Activated T-cell treated with anti-CD3 and anti-CD28 coated beads, Interleukin-2, amount 50 U/mL, for 72 hours (primary cell): ENCODE measurements at places on chromosomes 1 and 21. TPM values are rescaled to one million over a fixed set of nuclear protein-coding genes. Genes with fewer than 3 reads are reported as not detected.

Gene UTP11
- 31.7 TPM for total RNA-seq

Gene COL9A2
- 36.3 TPM for total RNA-seq

GRCh38 chr1:248375446-248375845, at the start of gene OR2T6:
Gene OR2T6, plus strand, starts transcription at chr1:248375746. Its CDS starts 11,863 bp downstream, at chr1:248387609.
- no peak within 1 kb of the TSS for H3K27ac ChIP-seq
- no peak within 1 kb of the TSS for H3K4me3 ChIP-seq
- H3K27me3 ChIP-seq = no peaks in the 10 kb centered on the region
- no peaks in the 10 kb centered on the region for H3K36me3 ChIP-seq
- peaks cover 6% of the 10 kb centered on the region for H3K4me1 ChIP-seq
- no peak for DNase-seq

DNA sequence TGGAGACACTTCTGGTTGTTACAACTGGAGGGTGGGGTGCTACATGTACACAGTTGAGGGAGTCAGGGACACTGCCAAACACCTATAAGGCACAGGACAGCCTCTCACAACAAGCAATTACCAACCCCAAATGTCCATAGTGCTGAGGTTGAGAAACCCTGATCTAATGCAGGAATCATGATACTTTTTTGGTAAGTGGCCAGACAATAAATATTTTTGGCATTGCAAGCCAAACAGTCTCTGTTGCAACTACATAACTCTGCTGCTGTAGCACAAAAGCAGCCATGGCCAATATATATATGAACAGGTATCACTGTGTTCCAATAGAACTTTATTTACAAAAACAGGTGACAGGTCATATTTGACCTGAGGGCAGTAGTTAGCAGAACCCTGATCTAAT, 177.5 kb downstream of the ASTN1 start:
- H3K36me3 ChIP-seq = no peaks in the 10 kb centered on the region
- H3K4me1 ChIP-seq = no peaks in the 10 kb centered on the region
- no peak overlapping the region for H3K27ac ChIP-seq
- no peak for DNase-seq
- peaks cover 6% of the 10 kb centered on the region for H3K27me3 ChIP-seq

GRCh38 chr1:41277371-41277975, 35.4 kb upstream of the SCMH1 start:
- H3K4me3 ChIP-seq = no peak overlapping the region
- no peaks in the 10 kb centered on the region for H3K4me1 ChIP-seq
- H3K27me3 ChIP-seq = peaks cover 16% of the 10 kb centered on the region
- DNase-seq = no peak

Gene OLIG2
- not detected for total RNA-seq

Gene TMEM200B
- total RNA-seq = 0.46 TPM

- H3K4me1 ChIP-seq = peaks cover 56% of the 10 kb centered on the region
- peaks cover 13% of the 10 kb centered on the region for H3K27me3 ChIP-seq
- peak overlapping the region; percentile 82 for H3K4me3 ChIP-seq
- peaks cover 7% of the 10 kb centered on the region for H3K36me3 ChIP-seq
These were observed 532 bp downstream of the ERO1B start for GRCh38 chr1:236281198-236281653.

Gene CD34
- 0.05 TPM for total RNA-seq

Gene IGSF9
- 0.12 TPM for total RNA-seq

DNA sequence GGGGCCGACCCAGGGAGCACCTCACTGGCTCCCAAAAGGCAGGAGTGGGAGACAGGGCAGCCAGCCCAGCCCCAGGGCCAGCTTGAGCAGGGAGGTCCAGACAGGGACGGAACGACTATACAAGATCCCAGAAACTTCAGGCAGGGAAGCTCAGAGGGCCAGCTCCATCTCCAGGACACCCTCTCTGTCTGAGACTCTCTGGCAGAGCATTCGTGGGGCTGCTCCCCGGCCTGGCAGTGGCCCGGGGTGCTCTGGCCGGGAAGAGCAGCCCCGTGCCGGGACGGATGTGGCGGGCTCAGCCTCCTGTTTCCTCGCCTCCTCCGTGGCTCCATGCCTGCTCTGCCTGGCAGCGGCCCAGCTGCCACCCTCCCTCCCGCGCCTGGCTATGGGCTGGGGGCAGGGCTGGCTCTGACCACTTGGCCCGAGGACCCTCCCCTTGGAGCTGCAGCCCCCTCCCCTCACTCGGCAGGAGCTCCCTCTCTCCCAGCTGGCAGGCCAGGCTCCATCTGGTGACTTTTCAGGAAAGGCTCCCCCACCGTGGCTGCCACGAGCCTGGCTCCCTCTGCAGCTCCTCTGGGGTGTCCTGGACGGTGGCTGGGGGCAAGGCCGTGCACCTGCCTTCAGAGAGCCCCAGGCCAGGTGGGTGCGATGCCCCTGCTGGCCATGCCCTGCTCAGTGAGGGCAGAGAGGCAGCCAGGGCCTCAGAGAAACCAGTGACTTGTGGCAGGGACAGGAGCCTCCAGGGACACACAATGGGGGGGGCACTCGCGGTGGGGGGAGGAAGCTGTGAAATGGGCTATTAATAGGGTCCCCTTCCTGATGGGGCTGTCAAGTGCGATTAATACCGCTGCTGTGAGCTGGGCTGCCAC, 5.6 kb upstream of the PLCH2 start:
- H3K4me3 ChIP-seq = no peak overlapping the region
- H3K4me1 ChIP-seq = no peaks in the 10 kb centered on the region
- DNase-seq = no peak
- H3K27me3 ChIP-seq = no peaks in the 10 kb centered on the region
- no peaks in the 10 kb centered on the region for H3K36me3 ChIP-seq

GRCh38 chr1:237590386-237590785, 300.3 kb downstream of the ZP4 start:
- no peak for DNase-seq
- H3K4me1 ChIP-seq = no peaks in the 10 kb centered on the region
- peaks cover under 1% of the 10 kb centered on the region for H3K36me3 ChIP-seq
- H3K27me3 ChIP-seq = no peaks in the 10 kb centered on the region

- no peaks in the 10 kb centered on the region for H3K4me1 ChIP-seq
- no peak overlapping the region for H3K4me3 ChIP-seq
These were observed 161.0 kb downstream of the URB2 start for GRCh38 chr1:229786974-229787610.

DNA sequence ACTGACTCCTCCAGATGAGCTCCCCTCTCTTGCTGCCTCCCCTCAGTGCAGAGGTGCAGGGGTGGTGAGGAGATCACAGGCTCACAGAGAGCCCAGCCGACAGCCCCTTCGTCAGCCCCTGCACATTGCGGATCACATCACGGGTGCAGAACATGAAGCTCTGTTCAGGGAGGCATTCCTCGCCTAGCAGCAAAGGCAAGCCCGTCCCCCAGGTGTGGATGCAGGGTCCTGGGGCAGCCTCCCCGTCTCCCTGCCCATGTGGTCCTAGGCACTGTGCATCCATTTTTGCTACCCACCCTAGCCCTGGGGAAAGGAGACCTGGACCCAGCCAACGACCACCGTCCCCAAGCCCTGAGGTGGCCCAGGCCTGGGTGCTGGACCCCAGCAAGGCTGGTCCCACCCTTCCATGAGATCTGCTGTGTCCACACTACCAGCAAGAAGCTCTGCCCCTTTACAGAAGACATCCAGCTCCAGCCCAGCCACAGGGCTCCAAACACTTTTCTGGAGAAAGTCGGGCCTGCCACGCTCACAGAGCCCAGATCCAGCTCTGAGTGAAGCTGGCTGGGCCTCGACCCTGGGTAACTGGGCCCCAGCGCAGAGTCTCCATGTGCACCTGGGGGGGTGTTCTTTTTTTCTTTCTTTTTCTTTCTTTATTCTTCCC, 248.7 kb downstream of the NPHP4 start:
- H3K4me1 ChIP-seq = no peaks in the 10 kb centered on the region
- H3K27ac ChIP-seq = no peak overlapping the region
- DNase-seq = no peak
- no peak overlapping the region for H3K4me3 ChIP-seq
- H3K36me3 ChIP-seq = no peaks in the 10 kb centered on the region

DNA sequence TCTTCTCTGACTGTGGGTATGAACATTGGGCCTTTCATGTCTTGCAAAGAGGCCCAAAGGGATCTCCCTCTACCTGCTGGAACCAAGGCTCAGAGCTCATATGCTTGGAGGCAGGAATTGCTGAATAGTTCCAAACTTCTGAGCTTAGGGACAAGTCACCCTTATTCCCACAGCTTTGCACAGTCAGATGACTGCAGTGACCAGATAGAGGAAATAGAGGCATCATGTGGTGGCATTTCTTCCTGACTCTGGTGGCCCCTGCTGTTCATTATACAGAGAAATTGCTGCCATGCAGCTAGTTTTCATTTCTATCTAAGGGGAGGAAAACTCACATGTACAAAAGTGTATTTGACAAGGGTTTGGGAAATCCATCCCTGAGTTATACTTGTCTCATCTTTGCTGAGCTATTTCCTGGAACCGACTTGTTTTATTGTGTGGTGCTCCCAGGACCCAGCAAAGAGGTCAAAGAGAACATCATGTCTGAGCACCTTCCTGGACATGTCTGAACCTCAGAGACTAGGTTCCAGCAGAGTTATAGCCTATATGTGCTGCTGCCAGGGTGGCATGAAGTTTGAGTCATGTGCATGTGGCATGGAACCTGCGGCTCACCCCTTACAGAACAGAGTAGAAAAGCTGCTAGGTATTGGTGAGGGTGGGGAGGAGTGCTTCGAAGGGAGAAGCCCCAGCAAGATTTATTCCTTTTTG, 131.2 kb downstream of the PIK3R3 start:
- no peaks in the 10 kb centered on the region for H3K4me1 ChIP-seq
- no peak for DNase-seq
- no peak overlapping the region for H3K27ac ChIP-seq
- no peaks in the 10 kb centered on the region for H3K27me3 ChIP-seq

Gene SPOCD1
- 1.0 TPM for total RNA-seq

GRCh38 chr1:87795615-87796337, 467.1 kb downstream of the LMO4 start:
- no peak overlapping the region for H3K4me3 ChIP-seq
- H3K4me1 ChIP-seq = no peaks in the 10 kb centered on the region
- no peaks in the 10 kb centered on the region for H3K27me3 ChIP-seq
- H3K27ac ChIP-seq = no peak overlapping the region
- no peak for DNase-seq
- H3K36me3 ChIP-seq = no peaks in the 10 kb centered on the region

DNA sequence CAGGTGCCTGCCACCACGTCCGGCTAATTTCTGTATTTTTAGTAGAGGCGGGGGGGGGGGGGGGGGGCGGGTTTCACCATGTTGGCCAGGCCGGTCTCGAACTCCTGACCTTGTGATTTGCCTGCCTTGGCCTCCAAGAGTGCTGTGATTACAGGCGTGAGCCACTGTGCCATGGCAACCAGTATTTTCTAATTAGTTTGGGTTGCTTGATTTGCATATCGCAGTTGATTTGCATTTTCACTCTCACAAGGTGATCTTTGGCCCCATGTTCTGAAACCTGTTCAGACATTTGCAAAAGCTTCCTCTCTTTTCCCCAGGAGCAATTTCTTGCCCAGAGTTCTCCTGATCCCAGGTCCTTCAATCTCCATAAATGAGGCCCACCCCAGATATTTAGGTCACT, 1.7 kb downstream of the TOR3A start:
- DNase-seq = no peak
- H3K4me3 ChIP-seq = peak overlapping the region; percentile 67
- H3K4me1 ChIP-seq = peaks cover 19% of the 10 kb centered on the region
- peak overlapping the region; percentile 13 for H3K27ac ChIP-seq
- H3K36me3 ChIP-seq = peaks cover 1% of the 10 kb centered on the region

Gene ODF2L
- total RNA-seq = 31.8 TPM

DNA sequence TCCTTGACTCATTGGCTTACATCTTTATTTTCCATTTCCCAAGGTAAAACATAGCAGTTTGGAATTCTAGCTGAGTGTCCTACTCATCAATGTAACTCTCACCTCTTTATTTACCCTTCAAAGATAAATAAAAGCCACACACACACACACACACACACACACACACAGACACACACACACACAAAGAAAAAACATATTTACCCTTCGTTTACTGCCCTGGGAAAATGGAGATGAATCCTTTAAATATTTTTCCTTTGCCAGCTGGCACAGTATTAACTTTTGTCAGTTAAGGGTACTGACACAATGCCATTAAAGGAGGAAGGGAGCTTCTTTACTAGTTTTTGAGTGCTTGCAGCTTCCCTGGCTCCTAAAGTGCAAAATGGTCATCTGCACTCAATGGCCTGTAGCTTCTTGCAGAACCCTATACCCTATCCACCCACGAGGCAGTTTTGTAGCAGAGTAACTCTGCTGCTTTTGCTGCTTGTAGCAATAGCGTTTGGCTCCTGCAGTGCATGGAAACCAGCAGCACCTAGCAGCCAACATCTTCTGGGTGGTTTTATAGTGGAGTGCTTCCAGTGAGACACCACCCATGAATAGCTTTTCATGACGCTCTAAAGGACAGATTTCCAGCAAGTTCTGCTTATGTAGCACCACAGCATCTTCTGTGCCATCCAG, 103.7 kb downstream of the HS2ST1 start:
- DNase-seq = no peak
- H3K36me3 ChIP-seq = peaks cover 8% of the 10 kb centered on the region
- no peak overlapping the region for H3K4me3 ChIP-seq
- no peaks in the 10 kb centered on the region for H3K27me3 ChIP-seq
- H3K27ac ChIP-seq = no peak overlapping the region
- no peaks in the 10 kb centered on the region for H3K4me1 ChIP-seq

- no peak overlapping the region for H3K4me3 ChIP-seq
- H3K36me3 ChIP-seq = no peaks in the 10 kb centered on the region
- no peak overlapping the region for H3K27ac ChIP-seq
- no peaks in the 10 kb centered on the region for H3K27me3 ChIP-seq
These were observed 344.6 kb downstream of the LMO4 start for GRCh38 chr1:87673309-87673708.

Gene LINGO4
- 0.19 TPM for total RNA-seq

DNA sequence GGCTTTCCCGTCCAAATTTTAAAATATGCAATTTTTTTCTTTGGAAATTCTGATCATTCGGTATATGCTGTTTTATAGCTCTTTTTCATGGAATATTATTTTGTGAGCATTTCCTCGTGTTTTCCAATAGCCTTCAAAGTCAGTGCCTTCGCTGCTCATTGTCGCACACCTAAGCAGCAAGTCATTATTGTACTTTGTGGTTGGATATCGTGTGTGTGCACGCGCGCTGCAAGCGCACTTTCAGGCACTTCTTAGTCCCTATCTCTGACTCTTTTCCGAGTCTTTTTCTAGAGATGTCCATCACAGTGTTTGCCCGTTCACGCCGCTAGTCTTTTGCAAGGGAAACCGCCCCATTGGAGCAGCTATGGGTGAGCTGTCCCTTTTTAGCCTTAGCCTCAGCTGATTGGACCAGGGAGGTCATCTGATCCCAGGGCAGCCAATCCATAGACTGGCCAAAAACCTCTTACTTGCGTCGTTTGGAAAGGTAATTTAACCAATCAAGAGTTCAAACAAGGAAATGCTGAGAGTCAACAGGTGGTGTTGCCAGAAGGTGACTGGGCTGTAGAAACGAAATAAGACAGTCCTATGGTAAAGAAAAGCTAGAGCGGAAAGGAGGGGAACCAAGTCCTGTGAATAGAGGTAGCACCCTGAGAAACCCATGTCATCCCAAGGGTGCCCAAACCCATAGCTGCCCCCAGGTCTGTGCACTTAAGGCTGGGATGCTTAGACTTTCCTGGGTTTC, 710 bp upstream of the HYI start:
- peak overlapping the region; percentile 95 for H3K4me3 ChIP-seq
- H3K27me3 ChIP-seq = peaks cover 23% of the 10 kb centered on the region
- H3K27ac ChIP-seq = peak overlapping the region; percentile 87
- H3K36me3 ChIP-seq = peaks cover 9% of the 10 kb centered on the region
- peak; percentile 77 for DNase-seq
- peaks cover 22% of the 10 kb centered on the region for H3K4me1 ChIP-seq

GRCh38 chr21:35349376-35350080, 300.4 kb upstream of the RUNX1 start:
- peaks cover 8% of the 10 kb centered on the region for H3K36me3 ChIP-seq
- no peak for DNase-seq
- H3K27me3 ChIP-seq = peaks cover 17% of the 10 kb centered on the region
- peaks cover 64% of the 10 kb centered on the region for H3K4me1 ChIP-seq
- H3K4me3 ChIP-seq = no peak overlapping the region
